ENCODE measurements at places on chromosomes 4 and X. TPM values are rescaled to one million over a fixed set of nuclear protein-coding genes. Genes with fewer than 3 reads are reported as not detected.

The XG gene
- 13.4 TPM for total RNA-seq

The CPZ gene
- 0.58 TPM for total RNA-seq

The ATP1B4 gene
- total RNA-seq: not detected

The TRO gene
- 27.8 TPM for total RNA-seq

The TRPC3 gene
- total RNA-seq: 0.44 TPM

The PCDH11X gene
- not detected for total RNA-seq

The CT45A3 gene
- not detected for total RNA-seq

The RAB33B gene
- total RNA-seq: 13.2 TPM

The LUZP4 gene
- not detected for total RNA-seq

The TMEM156 gene
- total RNA-seq: not detected

The GCNA gene
- 1.3 TPM for total RNA-seq

The PDK3 gene
- 7.9 TPM for total RNA-seq

The PRDM5 gene
- 21.8 TPM for total RNA-seq

The SERPINA7 gene
- not detected for total RNA-seq

The GPR119 gene
- total RNA-seq: not detected

The BCLAF3 gene
- total RNA-seq: 5.5 TPM

The CRMP1 gene
- total RNA-seq: not detected

The BMX gene
- not detected for total RNA-seq

The TCEAL6 gene
- not detected for total RNA-seq

The ANOS1 gene
- not detected for total RNA-seq

The PACRGL gene
- total RNA-seq: 25.6 TPM

The IL2RG gene
- not detected for total RNA-seq

The MORF4L2 gene
- total RNA-seq: 396 TPM

The NMU gene
- not detected for total RNA-seq

The GLA gene
- total RNA-seq: 23.5 TPM

The ARX gene
- total RNA-seq: not detected

The GSX2 gene
- total RNA-seq: not detected

The ETDA gene
- not detected for total RNA-seq

The CLDN2 gene
- not detected for total RNA-seq

The OPN1MW2 gene
- total RNA-seq: not detected

The TMEM165 gene
- total RNA-seq: 109 TPM

The PPARGC1A gene
- 1.5 TPM for total RNA-seq

The LRBA gene
- total RNA-seq: 45.0 TPM

The DUSP21 gene
- total RNA-seq: not detected

The BMPR1B gene
- total RNA-seq: 1.6 TPM

The FRMPD4 gene
- total RNA-seq: 2.8 TPM

The CYSLTR1 gene
- total RNA-seq: 0.29 TPM

The AMTN gene
- not detected for total RNA-seq

The KLB gene
- total RNA-seq: not detected

The RBMX gene
- 305 TPM for total RNA-seq

The WDFY3 gene
- 72.7 TPM for total RNA-seq

The GNRHR gene
- total RNA-seq: not detected

The GAGE12H gene
- total RNA-seq: not detected

The SLC7A11 gene
- 53.4 TPM for total RNA-seq

The CC2D2A gene
- total RNA-seq: 39.1 TPM

The ATP11C gene
- total RNA-seq: 70.1 TPM

The OTUD6A gene
- not detected for total RNA-seq

The ZDHHC15 gene
- total RNA-seq: under 0.01 TPM

The F8A2 gene
- 1.7 TPM for total RNA-seq

The SPANXA1 gene
- not detected for total RNA-seq

The ZMAT1 gene
- 0.17 TPM for total RNA-seq

The MAGEC1 gene
- not detected for total RNA-seq

The PABPC5 gene
- total RNA-seq: 2.9 TPM

The S100P gene
- total RNA-seq: not detected

The P2RY4 gene
- 0.44 TPM for total RNA-seq

The COQ2 gene
- total RNA-seq: 8.9 TPM

The MAGEA10 gene
- total RNA-seq: not detected

The FGA gene
- total RNA-seq: not detected

All from smooth muscle cell of trachea (primary cell).